ENCODE measurements at places on chromosomes 6 and 20. TPM values are rescaled to one million over a fixed set of nuclear protein-coding genes. Genes with fewer than 3 reads are reported as not detected.

CFAP206 gene
- total RNA-seq: 0.06 TPM

RNF182 gene
- total RNA-seq: 3.1 TPM

STX7 gene
- 22.9 TPM for total RNA-seq

KIF25 gene
- total RNA-seq: 0.03 TPM

GPX5 gene
- not detected for total RNA-seq

SOX18 gene
- 2.7 TPM for total RNA-seq

Data from A549 treated with Hydrocortisone at 1 μM for 4 hours (cell line).